Suppressor macrophage treated with lipopolysaccharide for 4 hours (primary cell): ENCODE measurements at places on chromosomes 16 and 17.
A peak's percentile ranks its signal among the peaks of the same experiment; 100 is the strongest.

DNA sequence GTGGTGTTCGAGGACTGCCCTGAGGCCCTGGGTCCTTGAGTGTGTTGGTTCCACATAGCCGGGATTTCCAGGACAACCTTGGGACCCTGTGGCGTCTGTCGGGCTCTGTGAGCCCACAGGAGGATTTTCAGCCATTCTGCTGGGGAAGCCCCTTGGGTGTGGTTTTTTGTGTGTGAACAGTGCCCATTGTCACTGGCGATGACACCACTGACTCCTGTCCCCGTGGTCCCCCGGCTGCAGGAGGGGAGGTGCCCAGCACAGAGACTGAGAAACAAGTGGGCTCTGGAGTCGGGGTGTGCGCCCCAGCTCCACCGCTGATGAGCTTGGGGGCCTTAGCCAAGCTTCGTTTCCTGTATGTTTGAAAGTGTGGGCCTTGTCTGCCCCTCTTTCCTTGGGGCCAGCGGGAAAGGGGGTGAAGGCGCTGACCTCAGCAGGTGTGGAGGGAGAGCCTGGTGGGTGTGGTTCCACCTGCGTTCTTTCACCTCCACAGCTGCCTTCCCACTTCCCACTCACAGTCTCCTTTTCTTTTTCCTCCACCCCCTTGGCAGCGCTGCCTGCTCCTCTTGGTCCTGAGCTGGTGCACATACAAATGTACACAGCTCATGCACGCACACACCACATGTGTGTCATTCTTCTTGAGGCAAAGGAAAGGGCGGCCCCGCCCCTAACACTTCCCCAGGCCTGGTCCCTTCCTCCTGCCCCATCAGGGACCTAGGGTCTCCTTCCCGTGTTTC, 16.1 kb downstream of the MGRN1 start:
- DNase-seq, result peak; percentile 33

- peak; percentile 79 for DNase-seq
Measured at GRCh38 chr17:19370493-19370960, 7.8 kb upstream of the MAPK7 start.

GRCh38 chr16:49592546-49593423, 219.2 kb downstream of the C16orf78 start:
- peak; percentile 32 for DNase-seq

DNA sequence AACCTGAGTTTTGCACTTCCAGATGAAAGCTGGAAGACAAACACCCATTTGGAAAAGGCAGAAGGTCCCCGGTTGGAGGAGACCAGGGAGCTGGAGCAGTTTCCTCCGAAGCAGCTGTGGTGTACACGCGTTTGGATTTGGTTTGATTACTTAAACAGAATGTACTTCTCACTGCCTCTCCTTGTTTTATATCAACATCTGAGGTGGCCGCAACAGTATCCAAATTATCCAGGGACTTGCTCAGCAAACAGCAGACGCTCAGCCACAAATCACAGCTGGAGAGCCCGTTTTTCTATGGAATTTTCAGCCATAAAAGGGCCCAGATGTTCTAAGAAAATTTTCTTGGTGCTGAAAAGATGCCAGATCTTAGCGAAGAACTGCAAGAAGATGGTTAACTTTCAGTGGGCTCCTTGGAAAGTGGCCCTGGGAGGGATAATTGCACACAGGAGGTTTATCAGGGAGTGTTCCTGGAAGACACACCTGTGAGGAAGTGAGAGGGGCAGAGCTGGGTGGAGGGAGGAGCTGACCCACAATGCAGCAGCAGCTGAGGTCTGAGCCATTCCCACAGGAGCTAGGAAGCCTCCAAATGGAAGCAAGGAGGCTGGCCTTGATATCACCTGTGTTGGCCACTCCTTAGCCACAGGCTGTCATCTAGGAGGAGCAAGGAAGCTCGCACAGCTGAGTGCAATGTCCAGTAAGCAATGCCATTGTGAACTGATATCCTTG, 28.9 kb upstream of the CDH5 start:
- no peak for DNase-seq

GRCh38 chr17:31469959-31470358, 78.5 kb downstream of the RAB11FIP4 start:
- no peak for DNase-seq

- no peak for DNase-seq
Measured at GRCh38 chr16:88047462-88047861, 96.2 kb downstream of the BANP start.

DNA sequence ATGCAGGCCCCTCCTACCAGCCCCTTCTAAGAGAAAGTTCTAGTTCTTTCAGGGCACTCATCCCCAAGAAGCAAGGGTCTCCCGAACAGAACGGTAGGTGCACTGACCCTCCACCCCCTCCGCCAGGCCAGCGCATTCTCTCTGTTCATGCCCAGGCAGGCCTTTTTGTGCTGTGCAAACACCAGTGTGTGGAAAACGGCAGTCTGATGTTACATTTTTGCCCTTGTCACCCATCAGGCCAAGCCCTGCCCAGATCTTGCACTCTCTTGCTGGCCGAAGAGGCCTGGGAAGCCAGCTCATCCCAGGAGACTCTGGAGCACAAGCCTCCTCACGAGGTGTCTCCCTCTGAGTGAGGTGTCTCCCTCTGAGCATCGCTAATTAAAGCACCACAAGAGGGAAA, 16.1 kb upstream of the MTSS2 start:
- no peak for DNase-seq

DNA sequence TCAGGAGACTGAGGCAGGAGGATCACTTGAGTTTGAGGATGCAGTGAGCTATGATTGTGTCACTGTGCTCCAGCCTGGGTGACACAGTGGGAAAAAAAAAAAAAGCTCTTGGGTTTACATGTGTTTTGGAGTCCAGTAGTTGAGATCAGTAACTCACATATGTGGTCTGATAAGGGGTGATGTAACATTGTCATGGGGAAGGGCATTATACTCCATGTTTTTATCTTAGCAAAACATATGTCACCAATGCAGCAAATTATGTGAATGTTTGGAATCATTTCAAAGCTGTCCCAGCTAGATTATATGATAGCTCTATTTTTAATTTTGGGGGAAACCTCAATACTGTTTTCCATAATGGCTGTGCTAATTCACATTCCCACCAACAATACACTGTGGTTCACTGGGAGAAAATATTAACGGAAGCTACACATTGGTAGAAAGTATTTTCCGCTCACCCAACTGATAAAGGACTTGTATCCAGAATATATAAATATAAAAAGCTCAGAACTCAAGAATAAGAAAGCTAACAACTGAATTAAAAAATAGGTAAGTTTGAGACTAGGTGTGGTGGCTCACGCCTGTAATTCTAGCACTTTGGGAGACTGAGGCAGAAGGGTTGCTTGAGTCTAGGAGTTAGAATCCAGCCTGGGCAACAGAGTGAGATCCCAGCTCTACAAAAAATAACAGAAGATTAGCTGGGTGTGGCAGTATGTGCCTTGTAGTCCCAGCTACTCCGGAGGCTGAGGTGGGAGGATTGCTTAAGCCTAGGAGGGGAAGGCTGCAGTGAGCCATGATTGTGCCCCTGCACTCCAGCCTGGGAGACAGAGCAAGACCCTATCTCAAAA, 224.1 kb upstream of the TBX2 start:
- no peak for DNase-seq

DNA sequence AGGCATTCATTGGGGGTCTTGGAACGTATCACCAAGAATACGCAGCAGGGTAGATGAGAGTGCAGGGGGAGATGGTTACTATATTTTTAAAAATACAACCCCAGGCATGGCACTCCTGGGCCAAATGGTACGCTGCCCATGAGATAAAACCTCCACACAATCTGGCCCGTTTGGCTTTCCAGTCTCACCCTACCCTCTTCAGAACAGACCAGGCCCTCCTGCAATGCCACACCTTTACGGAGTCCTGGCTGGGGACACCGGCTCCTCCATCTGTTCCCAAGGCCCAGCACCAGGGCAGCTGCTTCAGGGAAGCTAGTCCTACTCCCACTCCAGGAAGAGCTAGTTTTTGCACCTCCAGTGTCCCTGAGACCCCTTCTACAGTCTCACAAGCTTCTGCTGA, 24.4 kb downstream of the SNN start:
- DNase-seq, result no peak

DNA sequence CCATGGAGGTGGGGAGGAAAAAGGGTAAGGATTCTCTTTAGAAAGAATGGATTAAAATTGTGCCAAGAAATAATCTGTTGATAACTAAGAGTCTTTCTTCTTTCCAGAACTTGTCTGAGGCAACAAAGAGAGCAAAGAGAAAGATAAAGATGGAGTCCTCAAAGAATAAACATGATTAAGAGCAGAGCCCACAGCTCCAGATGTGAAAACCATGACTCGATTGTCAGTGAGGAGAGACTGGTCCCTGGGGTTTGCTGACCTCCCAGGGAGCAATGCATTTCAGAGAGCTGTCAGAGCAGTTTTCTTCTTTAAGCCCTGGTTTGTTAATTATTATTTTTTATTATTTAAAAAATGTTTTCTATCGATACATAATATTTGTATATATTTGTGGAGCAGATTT, 74.6 kb downstream of the TMEM100 start:
- no peak for DNase-seq

- no peak for DNase-seq
Measured at GRCh38 chr17:40106760-40107521, 6.6 kb upstream of the NR1D1 start.
